Tibial nerve (tissue), 4 donors: ENCODE measurements at places on chromosomes 12 and 14. TPM values are rescaled to one million over a fixed set of nuclear protein-coding genes. Genes with fewer than 3 reads are reported as not detected.

HCAR2 gene
- total RNA-seq: 3.3 TPM

OLR1 gene
- total RNA-seq: 2.7 TPM

SLC35F4 gene
- total RNA-seq: not detected

RPGRIP1 gene
- 0.90 TPM for total RNA-seq

KRT79 gene
- not detected for total RNA-seq

TBX5 gene
- not detected for total RNA-seq

CCDC175 gene
- total RNA-seq: not detected

- peaks cover 55% of the 10 kb centered on the region for H3K27me3 ChIP-seq
- H3K27ac ChIP-seq: no peak overlapping the region
- H3K4me1 ChIP-seq: peaks cover 10% of the 10 kb centered on the region
Measured at GRCh38 chr12:63152321-63152700, 1.3 kb upstream of the AVPR1A start.

DNA sequence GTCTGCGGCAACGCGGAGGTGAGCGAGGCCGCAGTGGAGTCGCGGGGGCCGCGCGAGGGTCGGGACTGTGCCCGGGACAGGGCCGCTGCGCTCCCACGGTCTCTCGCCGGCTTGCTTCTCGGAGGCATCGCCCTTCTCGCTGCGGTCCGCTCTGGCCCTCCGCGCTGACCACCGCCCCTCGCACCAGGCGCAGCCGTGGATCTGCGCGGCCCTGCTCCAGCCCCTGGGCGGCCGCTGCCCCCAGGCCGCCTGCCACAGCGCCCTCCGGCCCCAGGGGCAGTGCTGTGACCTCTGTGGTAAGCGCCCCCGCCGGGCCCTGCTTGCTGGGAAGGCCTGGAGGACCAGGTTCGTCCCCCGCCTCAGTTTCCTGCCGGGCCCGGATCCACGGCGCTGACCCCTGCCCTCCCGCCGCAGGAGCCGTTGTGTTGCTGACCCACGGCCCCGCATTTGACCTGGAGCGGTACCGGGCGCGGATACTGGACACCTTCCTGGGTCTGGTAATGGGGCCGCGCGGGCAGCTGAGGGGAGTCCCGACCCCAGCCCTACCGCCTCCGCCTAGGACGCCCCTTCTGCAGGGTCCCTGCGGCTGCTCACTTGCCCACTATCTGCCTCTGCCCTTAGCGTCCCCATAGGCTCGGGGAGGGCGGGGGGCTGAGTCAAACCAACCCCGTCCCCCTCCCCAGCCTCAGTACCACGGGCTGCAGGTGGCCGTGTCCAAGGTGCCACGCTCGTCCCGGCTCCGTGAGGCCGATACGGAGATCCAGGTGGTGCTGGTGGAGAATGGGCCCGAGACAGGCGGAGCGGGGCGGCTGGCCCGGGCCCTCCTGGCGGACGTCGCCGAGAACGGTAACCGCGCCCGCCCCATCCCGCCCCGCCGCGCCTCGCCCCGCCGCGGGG lies 7.0 kb downstream of the AMN start:
- H3K27ac ChIP-seq: no peak overlapping the region
- H3K36me3 ChIP-seq: peaks cover 33% of the 10 kb centered on the region
- peak overlapping the region; percentile 51 for H3K4me3 ChIP-seq
- peaks cover 36% of the 10 kb centered on the region for H3K4me1 ChIP-seq
- no peak for DNase-seq

GRCh38 chr14:80055226-80055625 lies 156.1 kb downstream of the DIO2 start:
- no peaks in the 10 kb centered on the region for H3K27me3 ChIP-seq
- H3K4me1 ChIP-seq: peaks cover 10% of the 10 kb centered on the region
- no peaks in the 10 kb centered on the region for H3K36me3 ChIP-seq
- no peak for DNase-seq
- no peak overlapping the region for H3K27ac ChIP-seq

- H3K4me3 ChIP-seq: peak overlapping the region; percentile 94
- no peak for DNase-seq
- H3K36me3 ChIP-seq: no peaks in the 10 kb centered on the region
- H3K4me1 ChIP-seq: no peaks in the 10 kb centered on the region
- H3K27me3 ChIP-seq: no peaks in the 10 kb centered on the region
- peak overlapping the region; percentile 94 for H3K27ac ChIP-seq
Measured at GRCh38 chr12:93440043-93440835, 1.5 kb downstream of the UBE2N start.

DNA sequence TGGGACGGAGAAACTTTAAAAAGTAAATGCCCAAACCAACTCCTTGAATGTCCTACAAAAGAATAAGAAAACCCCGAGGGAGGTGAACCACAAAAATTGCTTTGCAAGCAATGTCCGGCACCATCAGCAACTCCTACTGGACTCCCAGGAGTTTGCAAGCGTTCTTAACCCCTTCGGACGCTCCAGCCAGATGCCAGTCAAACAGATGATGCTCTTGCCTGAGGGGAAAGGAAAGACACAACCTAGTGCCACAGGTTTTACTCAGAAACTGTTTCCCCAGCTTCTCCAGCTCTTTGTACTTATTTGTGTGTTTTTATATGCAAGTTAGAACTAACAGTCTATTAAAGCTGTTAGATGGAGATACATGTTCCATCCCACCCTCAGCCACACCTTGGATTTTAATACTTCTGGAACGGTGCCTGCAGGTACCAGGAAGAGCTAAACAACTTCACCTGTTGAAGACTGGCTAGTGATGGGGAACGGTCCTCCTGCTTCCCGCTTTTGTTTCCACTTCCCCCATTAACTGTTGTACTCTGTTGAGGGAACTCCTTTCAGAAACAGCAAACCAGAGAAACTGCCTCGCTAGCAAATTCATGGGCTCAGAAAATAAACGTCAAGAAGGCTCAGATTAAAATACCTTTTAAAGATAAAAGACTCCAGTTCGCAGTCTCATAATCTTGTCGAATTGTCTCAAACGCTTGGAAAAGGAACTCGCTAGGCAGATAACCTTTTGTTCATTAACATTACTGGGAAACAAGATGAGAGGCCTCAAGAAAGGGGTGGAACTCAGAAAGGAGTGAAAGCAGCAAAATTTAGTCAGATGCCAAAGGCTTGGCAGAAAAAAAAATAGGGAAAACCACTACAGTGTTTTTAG lies 1.1 kb upstream of the FERMT2 start:
- H3K4me1 ChIP-seq: peaks cover 13% of the 10 kb centered on the region
- peak overlapping the region; percentile 91 for H3K27ac ChIP-seq
- no peak for DNase-seq
- peak overlapping the region; percentile 55 for H3K4me3 ChIP-seq

DNA sequence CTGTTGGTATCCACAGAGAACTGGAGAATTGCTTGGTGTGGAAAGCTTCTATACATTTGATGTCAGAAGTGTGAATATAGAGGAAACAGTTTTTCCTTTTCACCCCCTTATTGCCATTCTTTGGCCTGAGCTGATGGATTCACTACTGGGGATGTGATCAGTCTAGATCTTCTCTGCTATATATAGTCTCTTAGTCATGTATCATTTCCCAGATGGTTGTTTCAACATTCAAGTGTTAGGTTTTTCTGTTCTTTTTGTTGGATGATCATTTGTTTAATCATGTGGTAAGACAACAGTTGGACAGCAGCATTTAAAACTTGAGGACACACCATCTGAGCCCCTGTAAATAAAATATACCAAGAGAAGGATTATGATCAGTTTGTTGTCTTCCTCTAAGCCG lies 29.6 kb downstream of the TMX1 start:
- no peak overlapping the region for H3K4me3 ChIP-seq
- H3K27me3 ChIP-seq: no peaks in the 10 kb centered on the region
- no peak overlapping the region for H3K27ac ChIP-seq
- H3K4me1 ChIP-seq: no peaks in the 10 kb centered on the region
- no peaks in the 10 kb centered on the region for H3K36me3 ChIP-seq
- no peak for DNase-seq

DNA sequence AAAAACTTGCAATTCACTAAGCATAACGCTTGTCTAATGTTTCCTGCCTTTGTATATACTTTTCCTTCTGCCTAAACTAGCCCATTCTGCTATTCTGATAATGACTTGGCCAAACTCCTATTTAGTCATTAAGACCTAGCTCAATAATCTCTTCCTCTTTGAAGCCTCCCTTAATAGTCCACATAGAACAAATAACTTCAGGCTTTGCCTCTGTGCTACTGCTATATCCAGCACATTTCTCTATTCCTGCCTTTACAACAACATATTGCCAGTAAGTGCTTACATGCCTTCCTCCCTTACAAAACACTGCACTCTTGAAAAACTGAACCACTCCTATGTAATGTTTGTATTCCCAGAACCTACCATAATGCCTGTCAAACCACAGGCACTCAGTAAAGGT lies 13.8 kb downstream of the PRICKLE1 start:
- H3K27ac ChIP-seq: peak overlapping the region; percentile 35
- no peaks in the 10 kb centered on the region for H3K36me3 ChIP-seq
- no peak overlapping the region for H3K4me3 ChIP-seq
- DNase-seq: no peak
- H3K4me1 ChIP-seq: no peaks in the 10 kb centered on the region

GRCh38 chr12:116959198-116959460 lies 48.4 kb downstream of the FBXW8 start:
- H3K4me1 ChIP-seq: peaks cover 12% of the 10 kb centered on the region
- H3K4me3 ChIP-seq: no peak overlapping the region
- DNase-seq: no peak
- H3K36me3 ChIP-seq: no peaks in the 10 kb centered on the region
- no peaks in the 10 kb centered on the region for H3K27me3 ChIP-seq

GRCh38 chr14:32606301-32606700 lies 277.2 kb downstream of the AKAP6 start:
- no peaks in the 10 kb centered on the region for H3K27me3 ChIP-seq
- H3K27ac ChIP-seq: no peak overlapping the region
- H3K4me1 ChIP-seq: peaks cover 13% of the 10 kb centered on the region
- DNase-seq: no peak
- H3K36me3 ChIP-seq: no peaks in the 10 kb centered on the region

GRCh38 chr12:46489951-46490388 lies 117.4 kb upstream of the SLC38A2 start:
- peaks cover 58% of the 10 kb centered on the region for H3K4me1 ChIP-seq
- H3K36me3 ChIP-seq: no peaks in the 10 kb centered on the region
- H3K27ac ChIP-seq: no peak overlapping the region
- no peak for DNase-seq
- H3K4me3 ChIP-seq: no peak overlapping the region
- H3K27me3 ChIP-seq: no peaks in the 10 kb centered on the region

GRCh38 chr14:89013698-89014568 lies 189.5 kb downstream of the TTC8 start:
- H3K36me3 ChIP-seq: no peaks in the 10 kb centered on the region
- H3K27ac ChIP-seq: no peak overlapping the region
- H3K27me3 ChIP-seq: no peaks in the 10 kb centered on the region
- H3K4me1 ChIP-seq: no peaks in the 10 kb centered on the region

GRCh38 chr12:52258335-52258901 lies 16.0 kb upstream of the KRT86 start:
- no peak overlapping the region for H3K27ac ChIP-seq
- H3K36me3 ChIP-seq: no peaks in the 10 kb centered on the region
- no peaks in the 10 kb centered on the region for H3K4me1 ChIP-seq
- H3K4me3 ChIP-seq: peak overlapping the region; percentile 19
- peaks cover 67% of the 10 kb centered on the region for H3K27me3 ChIP-seq
- no peak for DNase-seq

DNA sequence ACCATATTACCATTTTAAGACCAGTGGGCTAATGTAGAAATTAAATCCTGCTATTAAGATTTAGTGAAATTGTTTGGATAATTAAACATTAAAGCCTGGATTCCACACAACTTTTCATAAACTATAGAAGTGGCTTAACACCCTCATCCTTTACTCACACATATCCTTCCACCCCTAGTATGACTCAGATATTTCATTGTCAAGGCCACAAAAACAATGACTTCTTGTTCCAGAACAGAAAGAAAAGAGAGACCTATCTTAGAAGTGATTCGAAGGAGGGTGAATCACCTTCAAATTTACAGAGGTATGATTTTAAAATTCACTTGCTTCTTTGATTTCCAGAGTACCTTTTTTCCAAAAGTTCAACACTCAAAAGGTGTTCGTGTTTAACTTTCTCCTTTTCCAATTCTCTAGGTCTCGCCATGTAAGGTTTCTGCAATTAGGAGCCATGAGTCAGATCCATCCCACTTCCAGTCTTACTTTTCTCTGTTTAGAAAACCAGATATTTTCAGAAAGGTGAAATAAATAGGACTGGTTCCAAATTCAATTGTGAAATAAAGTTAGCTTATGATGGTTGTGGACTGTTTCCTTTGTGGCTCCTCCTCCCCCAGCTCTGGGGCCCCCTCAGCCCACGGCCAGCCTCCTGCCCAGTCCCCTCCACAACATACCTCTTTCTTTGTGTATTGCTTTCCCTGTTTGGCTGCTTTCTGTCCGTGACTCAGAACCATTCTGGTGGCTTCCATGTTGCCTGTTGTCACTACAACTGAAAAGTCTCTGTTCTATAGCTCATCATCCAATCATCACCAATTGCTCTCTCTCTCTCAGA lies 24.6 kb upstream of the MGP start:
- H3K27ac ChIP-seq: no peak overlapping the region
- DNase-seq: no peak
- no peaks in the 10 kb centered on the region for H3K4me1 ChIP-seq
- H3K27me3 ChIP-seq: no peaks in the 10 kb centered on the region
- no peak overlapping the region for H3K4me3 ChIP-seq
- H3K36me3 ChIP-seq: no peaks in the 10 kb centered on the region

DNA sequence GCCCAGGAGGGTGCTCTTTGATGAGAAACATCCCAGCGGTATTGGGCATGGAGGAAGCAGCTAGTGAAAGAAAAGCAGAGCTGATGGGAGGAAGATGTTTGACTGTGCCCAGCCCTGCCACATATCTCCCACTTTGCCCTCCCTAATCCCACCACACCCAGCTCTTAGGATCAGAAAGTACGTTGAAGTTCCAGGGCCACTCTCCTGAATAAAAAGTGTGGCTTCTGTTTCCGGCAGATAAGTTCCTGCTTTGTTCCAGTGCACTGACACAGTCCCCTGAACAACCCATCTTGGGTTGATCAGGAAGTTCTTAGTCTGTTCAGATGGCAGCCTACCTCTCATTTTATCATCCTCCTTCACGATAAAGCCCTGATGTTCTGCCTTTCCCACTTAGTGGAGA lies 16.5 kb downstream of the TPCN1 start:
- H3K27ac ChIP-seq: peak overlapping the region; percentile 46
- H3K36me3 ChIP-seq: no peaks in the 10 kb centered on the region
- no peaks in the 10 kb centered on the region for H3K27me3 ChIP-seq
- no peaks in the 10 kb centered on the region for H3K4me1 ChIP-seq

- no peaks in the 10 kb centered on the region for H3K27me3 ChIP-seq
- no peaks in the 10 kb centered on the region for H3K36me3 ChIP-seq
- H3K4me3 ChIP-seq: peak overlapping the region; percentile 80
- no peak for DNase-seq
- H3K27ac ChIP-seq: peak overlapping the region; percentile 99
Measured at GRCh38 chr12:92927436-92928281, 1.4 kb downstream of the EEA1 start.

GRCh38 chr12:94769776-94770759 lies 119.7 kb upstream of the TMCC3 start:
- no peak for DNase-seq
- H3K27ac ChIP-seq: peak overlapping the region; percentile 21
- H3K4me3 ChIP-seq: no peak overlapping the region
- H3K36me3 ChIP-seq: no peaks in the 10 kb centered on the region

GRCh38 chr12:57832966-57833365 lies 13.6 kb downstream of the CTDSP2 start:
- peak overlapping the region; percentile 68 for H3K27ac ChIP-seq
- H3K27me3 ChIP-seq: no peaks in the 10 kb centered on the region
- H3K4me3 ChIP-seq: no peak overlapping the region
- peaks cover 16% of the 10 kb centered on the region for H3K36me3 ChIP-seq
- no peak for DNase-seq
